Stimulated activated CD8-positive, alpha-beta memory T cell treated with anti-CD3 and anti-CD28 coated beads, Interleukin-4, amount 100 ng/mL, for 1 hour (primary cell): ENCODE measurements at places on chromosomes 6 and 20.
A peak's percentile ranks its signal among the peaks of the same experiment; 100 is the strongest.

DNA sequence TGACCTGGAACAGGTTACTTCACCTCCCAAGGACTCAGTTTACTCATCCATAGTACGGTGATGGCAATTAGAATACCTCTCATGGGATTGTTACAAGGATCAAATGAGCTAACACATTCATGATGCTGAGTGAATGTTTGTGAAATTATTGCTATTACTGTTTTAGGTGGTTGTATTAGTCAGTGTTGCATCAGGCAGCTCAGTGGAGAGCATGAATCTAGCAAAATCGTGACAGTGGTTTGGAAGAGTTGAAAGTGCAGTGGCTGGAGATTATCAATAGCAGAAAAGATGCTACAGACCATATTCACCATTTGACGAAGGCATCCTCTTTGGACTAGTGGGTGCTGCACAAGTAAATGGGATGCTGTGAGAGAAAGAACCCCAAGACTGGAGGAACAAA lies 50.4 kb upstream of the CTNNBL1 start:
- no peak for DNase-seq

- DNase-seq, result no peak
Measured at GRCh38 chr6:128425856-128426255, 94.5 kb downstream of the PTPRK start.

DNA sequence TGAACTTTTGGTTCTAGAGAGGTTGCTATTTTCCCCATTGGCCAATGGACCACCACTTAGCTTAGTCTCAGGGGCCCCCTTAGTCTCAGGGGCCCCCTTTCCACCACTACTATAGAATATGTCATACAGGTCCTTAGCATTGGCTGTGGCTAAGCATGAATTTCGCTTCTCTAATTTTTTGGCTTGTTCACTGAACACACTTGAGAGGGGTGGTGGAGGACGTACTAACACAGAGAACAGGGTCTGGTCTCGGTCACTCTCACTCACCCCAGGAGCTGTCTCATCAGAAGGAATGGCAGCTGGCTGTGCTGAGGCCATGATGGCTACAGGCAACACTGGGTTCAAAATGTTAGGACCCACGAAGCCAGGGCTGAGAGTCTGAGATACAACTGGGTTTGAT lies 30.3 kb downstream of the ZNF318 start:
- no peak for DNase-seq

DNA sequence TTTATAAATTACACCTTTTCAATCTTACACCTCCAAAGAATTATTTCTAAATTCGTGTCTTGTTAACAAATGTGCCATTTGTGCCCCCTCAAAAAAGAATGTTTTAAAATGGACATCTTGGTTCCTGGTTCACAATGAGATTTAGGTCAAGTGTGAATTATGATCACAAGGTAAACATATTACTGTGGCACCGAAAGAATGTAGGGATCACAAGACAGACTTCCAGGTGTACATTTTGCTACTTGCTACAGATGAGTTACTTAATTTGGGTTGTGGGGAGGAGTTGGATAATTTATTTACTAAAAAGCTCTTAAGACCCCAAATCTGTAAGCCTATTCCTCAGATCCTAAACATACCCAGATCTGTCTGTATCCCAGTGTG lies 25.0 kb upstream of the ADTRP start:
- no peak for DNase-seq

DNA sequence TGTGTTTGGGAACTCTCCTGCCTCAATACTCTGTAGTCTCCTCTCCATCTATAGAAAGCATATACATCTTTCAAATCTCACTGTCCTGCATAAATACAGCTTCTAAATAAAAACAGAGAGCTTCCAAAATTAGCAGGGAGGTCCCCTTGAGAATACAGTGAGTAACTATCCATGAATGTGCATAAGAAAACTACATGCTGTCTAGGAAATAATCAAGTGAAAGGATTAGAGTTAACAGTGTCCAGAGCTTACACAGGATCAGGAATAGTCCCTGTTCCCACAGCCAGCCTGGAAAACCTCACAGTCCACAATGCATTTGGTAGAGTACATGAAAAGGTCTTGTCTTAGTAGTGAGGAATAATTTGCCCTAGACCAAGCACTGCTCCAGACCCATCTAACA lies 123.0 kb upstream of the POU3F2 start:
- no peak for DNase-seq

DNA sequence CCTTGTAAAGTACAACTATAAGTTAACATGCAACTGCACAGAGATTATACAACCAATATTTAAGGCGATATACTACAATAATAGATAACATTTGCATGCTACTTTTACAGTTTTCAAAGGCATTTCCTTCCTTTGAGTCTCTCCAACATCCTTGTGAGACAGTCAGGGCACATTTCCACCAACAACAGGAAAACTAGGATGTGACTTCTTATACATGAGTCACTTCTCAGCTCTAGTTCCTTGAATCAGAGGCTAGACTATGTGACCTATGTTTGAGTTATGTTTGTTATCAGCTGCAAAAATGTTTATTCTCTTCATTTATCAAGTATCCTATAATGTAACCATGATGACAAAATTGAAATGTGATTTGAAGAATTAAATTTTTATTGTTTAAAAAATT lies 51.7 kb upstream of the TFAP2D start:
- DNase-seq, result no peak

GRCh38 chr6:106163966-106164877 lies 78.1 kb downstream of the PRDM1 start:
- DNase-seq, result no peak

GRCh38 chr6:129253727-129254126 lies 370.8 kb downstream of the LAMA2 start:
- DNase-seq, result no peak

- no peak for DNase-seq
Measured at GRCh38 chr6:36666826-36667591, 11.5 kb upstream of the CDKN1A start.

DNA sequence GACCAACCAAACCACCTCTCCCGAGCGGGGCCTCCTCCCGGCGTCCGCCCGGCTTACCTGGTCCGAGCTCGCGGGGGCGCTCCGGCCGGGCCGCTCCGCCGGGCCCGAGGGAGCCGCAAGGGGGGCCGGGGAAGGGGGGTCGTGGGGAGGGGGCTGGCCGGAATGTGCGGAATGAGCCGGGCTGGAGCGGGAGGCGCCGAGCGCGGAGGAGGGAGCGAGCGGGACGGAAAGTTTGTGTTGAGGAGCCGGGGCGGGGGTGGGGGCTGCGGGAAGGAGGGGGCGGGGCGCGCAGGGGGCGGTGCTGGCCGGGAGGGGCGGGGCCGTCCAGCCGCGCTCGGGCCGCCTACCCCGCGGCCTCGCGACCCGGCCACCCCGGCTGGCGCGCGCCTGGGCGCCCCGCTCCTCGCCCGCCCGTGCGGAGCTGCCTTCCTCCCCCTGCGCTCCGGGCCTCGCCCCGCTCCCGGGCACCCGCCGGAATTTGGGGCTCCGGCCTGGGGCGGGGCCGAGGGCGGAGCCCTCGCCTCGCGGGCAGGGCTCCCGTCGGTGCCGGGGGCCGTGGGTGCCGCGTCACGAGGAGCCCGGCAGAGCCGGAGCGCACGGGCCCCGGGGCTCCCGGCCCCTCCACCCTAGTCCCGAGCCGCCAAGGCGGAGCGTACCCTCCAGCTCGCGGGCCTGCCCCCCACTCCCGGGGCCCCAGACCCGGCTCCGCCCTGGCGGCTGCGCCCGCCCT lies at the start of gene TEAD3:
TEAD3 (minus strand) TSS at position 239 of the 730 bp plus-strand sequence.
- DNase-seq, result peak; percentile 7

DNA sequence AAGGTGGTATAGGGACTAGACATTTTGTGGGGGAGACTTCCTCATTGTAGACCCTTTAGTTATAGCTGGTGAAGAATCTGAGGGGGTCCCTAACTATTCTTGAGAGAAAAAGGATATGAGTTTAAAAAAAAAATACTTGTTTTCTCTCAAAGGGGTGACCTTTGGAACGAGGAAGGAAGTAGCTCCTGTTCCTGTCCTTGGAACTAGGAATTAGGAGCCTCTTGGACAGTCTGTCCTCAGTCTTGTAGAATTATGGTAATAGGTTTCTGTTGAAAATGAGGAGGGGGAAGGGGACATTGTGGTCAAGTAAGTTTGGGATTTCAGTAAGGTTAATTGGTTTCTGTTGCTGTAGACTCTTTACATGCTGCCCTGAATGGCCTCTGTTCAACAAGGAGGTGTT lies 56.5 kb downstream of the PLEKHG1 start:
- DNase-seq, result no peak

- no peak for DNase-seq
Measured at GRCh38 chr6:143397227-143398222, 53.0 kb downstream of the ADAT2 start.

- DNase-seq, result no peak
Measured at GRCh38 chr6:123830120-123830519, 26.5 kb downstream of the NKAIN2 start.

GRCh38 chr6:25165177-25165576 lies 114.0 kb upstream of the CARMIL1 start:
- no peak for DNase-seq

- no peak for DNase-seq
Measured at GRCh38 chr20:54140486-54140885, 33.3 kb downstream of the CYP24A1 start.
